ENCODE measurements at places on chromosomes 5 and 9. TPM values are rescaled to one million over a fixed set of nuclear protein-coding genes. Genes with fewer than 3 reads are reported as not detected.

The SETX gene
- 69.1 TPM for total RNA-seq

The GNPDA1 gene
- 16.0 TPM for total RNA-seq

The FOXD4L4 gene
- total RNA-seq = 0.25 TPM

The NACC2 gene
- 3.9 TPM for total RNA-seq

The RXRA gene
- total RNA-seq = 5.4 TPM

The RLN2 gene
- not detected for total RNA-seq

The CCDC127 gene
- 5.2 TPM for total RNA-seq

The RNF208 gene
- total RNA-seq = 1.7 TPM

The SPINK1 gene
- under 0.01 TPM for total RNA-seq

The RAD17 gene
- 26.6 TPM for total RNA-seq

The PCDHGA12 gene
- 7.9 TPM for total RNA-seq

The IL31RA gene
- total RNA-seq = not detected

The CATSPER3 gene
- total RNA-seq = not detected

The CDC20B gene
- total RNA-seq = 0.25 TPM

The WASHC1 gene
- total RNA-seq = 5.2 TPM

The SLC28A3 gene
- total RNA-seq = not detected

The CORO2A gene
- total RNA-seq = 4.2 TPM

The BHMT2 gene
- total RNA-seq = 0.25 TPM

The SLC45A2 gene
- total RNA-seq = 0.49 TPM

The TICAM2 gene
- 0.49 TPM for total RNA-seq

The ALDH1A1 gene
- total RNA-seq = 0.98 TPM

The ZNF782 gene
- 28.0 TPM for total RNA-seq

The SH3RF2 gene
- 0.25 TPM for total RNA-seq

The DAB2IP gene
- total RNA-seq = 16.5 TPM

The UNC13B gene
- 12.8 TPM for total RNA-seq

The CYLC2 gene
- not detected for total RNA-seq

The PCDHA7 gene
- 8.1 TPM for total RNA-seq

The INSL4 gene
- not detected for total RNA-seq

The PTGS1 gene
- total RNA-seq = 0.49 TPM

The ANKRD33B gene
- total RNA-seq = 3.0 TPM

The IL9 gene
- total RNA-seq = not detected

The CCDC171 gene
- total RNA-seq = 21.1 TPM

The CSNK1G3 gene
- 136 TPM for total RNA-seq

The GCNT1 gene
- 5.9 TPM for total RNA-seq

The TXNDC8 gene
- not detected for total RNA-seq

The HTR4 gene
- total RNA-seq = 0.49 TPM

The DNAH5 gene
- total RNA-seq = 3.7 TPM

The CTNND2 gene
- total RNA-seq = 115 TPM

The MROH2B gene
- not detected for total RNA-seq

The PCDHA11 gene
- total RNA-seq = 31.7 TPM

The CDH6 gene
- 37.4 TPM for total RNA-seq

The STPG3 gene
- total RNA-seq = not detected

The CTSV gene
- 0.74 TPM for total RNA-seq

The FGF18 gene
- under 0.01 TPM for total RNA-seq

The LNPEP gene
- total RNA-seq = 57.3 TPM

The ZNF462 gene
- 78.7 TPM for total RNA-seq

The PHF24 gene
- 25.6 TPM for total RNA-seq

The SMIM15 gene
- 23.8 TPM for total RNA-seq
